ENCODE measurements at places on chromosomes 6 and 20.

DNA sequence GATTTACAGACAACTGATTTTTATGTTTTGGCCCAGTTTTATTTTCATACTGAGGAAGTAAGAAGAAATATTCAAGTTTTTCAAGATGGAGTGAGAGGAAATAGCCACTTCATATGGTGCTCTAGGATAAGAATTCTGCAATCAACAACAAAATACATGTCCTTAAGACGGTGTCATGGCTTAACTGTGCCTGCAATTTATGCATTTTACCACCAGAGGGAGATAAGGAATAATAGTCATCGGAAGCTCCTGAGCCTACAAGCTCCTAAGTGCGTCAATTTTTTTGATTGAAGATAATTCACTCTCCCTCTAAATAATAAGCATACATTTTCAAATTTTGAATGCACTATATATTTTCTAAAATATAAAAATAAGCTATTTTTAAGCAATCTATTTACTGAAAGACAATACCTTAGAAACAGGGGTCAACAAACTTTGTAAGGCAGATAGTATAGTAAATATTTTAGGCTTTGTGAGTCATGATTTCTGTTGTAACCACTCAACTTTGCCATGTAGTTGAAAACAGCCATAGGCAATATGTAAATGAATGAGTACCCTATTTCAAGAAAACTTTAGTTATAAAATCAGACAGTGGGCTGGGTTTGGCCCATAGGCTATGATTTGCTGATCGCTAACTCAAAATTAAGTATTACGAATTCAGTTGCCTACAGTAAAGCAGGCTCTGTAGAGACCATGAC, 230.9 kb upstream of the DTNBP1 start:
- DNase-seq = no peak

- DNase-seq = no peak
Measured at GRCh38 chr6:84333842-84334241, 106.4 kb upstream of the CEP162 start.

DNA sequence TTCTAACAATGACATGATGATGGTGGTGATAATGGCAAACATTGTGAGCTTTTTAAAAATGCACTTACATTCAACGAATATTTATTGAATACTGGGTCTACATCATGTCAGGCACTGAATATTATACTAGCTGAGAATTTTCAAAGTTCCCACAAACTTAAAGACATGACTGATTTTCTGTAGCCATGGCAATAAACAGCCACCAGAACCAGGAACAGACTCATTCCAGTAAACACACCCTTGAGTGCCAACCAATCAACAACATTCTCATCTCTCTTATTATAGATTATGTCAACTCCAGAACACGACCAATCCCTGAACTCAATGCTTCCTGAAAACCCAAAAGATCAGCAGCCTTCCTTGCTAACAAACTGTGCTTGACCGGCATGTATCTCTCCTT, 212.4 kb upstream of the RUNX2 start:
- no peak for DNase-seq

- DNase-seq = no peak
Measured at GRCh38 chr6:36268478-36269275, 1.2 kb upstream of the PNPLA1 start.

- DNase-seq = no peak
Measured at GRCh38 chr20:21089391-21089790, 16.8 kb downstream of the LINC00237 start.

GRCh38 chr6:79954849-79955248, 7.5 kb upstream of the ELOVL4 start:
- no peak for DNase-seq

GRCh38 chr6:19417713-19418112, 419.5 kb upstream of the ID4 start:
- DNase-seq = no peak

DNA sequence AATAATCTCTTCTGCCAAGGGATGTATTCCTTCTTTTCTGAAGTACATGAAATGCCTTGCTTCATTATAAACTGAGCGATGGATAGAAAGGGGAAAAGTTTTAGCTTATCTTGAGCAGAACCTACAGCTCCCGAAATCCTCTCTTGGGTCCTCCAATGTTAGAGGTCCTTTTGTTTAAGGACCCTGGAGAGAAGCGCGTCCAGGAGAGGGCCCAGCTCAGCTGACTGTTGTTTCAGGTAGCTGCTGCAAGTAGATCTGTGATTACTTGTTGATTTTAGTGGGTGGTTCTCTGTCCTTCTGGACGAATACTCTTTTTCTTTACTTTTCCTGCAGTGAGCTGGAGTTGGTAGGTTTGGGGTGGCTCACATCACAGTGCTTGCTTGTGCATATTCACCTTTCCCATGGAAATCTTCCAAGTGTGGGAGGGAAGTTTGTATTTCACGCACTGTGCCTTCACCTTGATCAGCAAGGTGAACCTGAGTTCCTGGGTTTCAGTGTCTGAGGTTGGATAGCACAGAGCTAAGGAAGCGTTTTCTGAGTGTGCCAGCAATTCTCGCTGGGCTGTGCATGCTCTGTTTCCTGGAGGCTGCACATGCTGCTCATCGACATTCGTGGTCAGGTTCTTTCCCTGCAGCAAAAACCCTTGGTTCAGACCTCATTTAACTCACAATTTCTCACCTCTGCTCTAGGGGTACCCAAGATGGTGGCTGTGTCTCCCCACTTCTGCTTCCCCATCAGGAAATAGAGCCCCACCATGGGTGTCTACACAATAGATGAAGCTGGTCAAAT, 176.3 kb downstream of the JARID2 start:
- DNase-seq = no peak
